ENCODE measurements at places on chromosomes 3 and 15.

- DNase-seq, result peak; percentile 82
These were observed 15.9 kb upstream of the SMAD3 start for GRCh38 chr15:67049351-67050044.

- peak; percentile 59 for DNase-seq
These were observed 7.3 kb downstream of the SSR3 start for GRCh38 chr3:156547637-156548036.

DNA sequence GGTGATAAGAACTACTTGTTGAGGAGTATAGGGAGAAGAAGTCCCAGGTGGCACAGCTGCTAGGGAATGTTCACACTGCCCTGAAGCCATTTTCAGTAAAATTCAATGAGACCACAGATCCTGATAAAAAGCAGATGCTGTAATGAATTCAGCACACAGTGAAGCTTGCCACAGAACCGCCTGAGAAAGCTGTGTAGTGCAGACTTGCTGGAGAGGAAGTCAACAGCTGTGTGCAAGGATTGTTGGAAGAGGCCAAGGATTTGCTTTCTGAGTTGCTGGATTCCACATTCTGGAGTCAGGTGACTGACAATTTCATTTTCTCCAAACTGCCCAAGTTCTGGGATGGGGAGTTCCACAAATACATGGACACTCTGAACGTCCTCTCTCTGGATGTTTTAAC, 70.9 kb downstream of the ANP32A start:
- DNase-seq, result no peak

DNA sequence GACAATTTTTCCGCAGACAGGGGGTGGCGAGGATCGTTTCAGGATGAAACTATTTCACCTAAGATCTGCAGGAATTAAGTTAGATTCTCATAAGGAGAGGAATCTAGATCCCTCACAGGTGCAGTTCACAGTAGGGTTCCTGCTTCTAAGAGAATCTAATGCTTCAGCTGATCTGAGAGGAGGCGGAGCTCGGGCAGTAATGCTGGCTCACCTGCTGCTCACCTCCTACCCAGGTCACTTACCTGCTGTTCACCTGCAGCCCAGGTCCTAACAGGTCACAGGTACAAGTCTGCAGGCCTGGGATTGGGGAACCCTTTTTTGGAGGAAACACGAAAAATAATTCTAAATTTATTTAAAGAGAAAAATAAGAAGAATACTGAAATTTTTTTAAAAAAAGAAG, 406.8 kb downstream of the MCTP2 start:
- DNase-seq, result no peak

DNA sequence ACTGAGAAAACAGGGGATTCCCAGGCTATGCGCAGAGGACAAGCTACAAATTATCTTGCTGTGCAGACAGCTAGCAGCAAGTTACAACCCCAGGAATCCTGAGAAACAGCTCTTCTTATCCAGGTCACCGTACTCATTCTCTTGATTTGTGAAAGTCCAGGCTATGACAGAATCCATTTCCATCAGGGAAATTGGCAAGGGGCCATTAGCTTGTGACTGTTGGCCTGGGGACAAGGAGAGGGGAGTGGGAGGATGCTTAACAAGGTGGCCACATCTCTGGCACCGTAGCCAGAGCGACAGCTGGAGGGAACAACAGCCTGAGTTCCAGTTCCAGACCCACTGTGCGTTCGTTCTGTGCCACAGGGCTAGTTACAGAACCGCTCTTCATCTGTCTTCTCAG, 44.9 kb upstream of the PLXNA1 start:
- DNase-seq, result no peak

- DNase-seq, result no peak
These were observed 25.9 kb downstream of the ADCY5 start for GRCh38 chr3:123423031-123423430.

GRCh38 chr3:151777880-151778279, 36.0 kb upstream of the AADAC start:
- no peak for DNase-seq

DNA sequence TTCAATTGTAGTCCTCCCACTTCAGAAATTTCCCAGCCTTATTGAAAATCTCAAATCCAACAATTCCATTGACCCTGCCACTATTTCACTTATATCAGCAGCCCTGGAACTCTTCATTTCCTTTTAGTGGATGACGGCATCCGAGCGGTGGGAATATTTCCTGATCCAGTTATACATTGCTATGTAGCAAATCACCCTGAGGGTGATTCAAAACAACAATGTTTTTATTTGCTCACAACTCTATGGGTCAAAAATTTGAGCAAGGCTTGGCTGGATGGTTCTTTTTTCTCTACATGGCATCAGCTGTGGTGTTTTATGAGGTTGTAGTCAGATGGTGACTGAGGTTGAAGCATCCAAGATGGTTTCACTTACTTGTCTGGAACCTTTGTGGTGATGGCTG, 70.5 kb downstream of the CHST2 start:
- no peak for DNase-seq

DNA sequence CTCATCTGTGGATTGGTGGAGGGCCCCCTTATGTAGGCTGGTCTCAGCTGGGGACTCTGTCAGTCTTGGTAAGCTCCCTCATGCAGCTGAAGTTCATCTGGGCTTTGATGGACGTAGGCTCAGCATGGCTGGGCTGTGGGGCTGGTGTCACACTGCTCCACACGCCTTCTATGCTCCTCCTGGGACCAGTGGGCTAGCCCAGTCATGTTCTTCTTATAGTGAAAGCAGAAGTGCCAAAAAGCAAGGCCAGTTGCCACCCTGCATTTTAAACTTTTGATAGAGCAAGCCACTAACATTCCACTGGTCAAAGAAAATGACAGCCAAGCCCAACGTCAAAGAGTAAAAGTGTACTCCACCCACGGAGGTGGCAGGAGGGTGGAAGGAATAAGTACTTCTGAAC, 165.5 kb downstream of the MEX3B start:
- DNase-seq, result no peak

DNA sequence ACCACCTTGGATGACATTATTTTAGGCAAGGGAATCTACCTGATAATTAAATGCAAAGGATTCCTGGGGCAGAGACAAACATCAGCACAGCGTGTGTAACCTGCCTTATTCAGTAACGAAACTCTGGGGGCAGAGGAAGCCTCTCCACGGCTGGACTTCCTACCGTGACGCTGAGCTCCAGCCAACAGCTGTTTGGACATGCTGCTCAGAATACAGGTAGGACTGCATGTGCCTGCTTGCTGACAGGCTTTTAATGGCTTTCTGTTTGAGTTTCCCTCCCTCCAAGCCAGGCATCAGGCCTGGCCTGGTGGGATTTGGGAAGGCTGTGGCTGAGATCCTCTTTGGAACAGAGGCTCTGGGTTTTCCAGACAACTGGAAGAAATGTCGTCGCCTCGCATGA, 150.6 kb downstream of the ADAMTS17 start:
- DNase-seq, result no peak

DNA sequence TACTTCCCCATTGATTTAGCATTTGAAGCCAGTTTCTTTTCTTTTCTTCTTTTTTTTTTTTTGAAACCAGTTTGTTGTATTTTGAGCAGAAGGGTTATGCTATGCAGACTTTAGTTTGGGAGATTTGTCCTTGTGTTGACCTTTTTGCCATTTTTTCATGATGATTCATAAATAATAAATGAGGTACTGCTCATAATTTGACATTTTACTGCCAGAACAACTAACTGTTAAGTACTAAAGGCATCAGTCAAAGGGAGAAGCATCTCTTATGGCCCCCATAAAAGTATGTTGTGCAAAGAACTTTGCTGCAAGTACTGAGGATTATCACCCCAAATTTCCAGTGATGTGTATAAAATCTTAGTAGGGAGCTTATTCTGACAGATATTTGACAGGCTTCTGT, 1.7 kb upstream of the GPR87 start:
- DNase-seq, result peak; percentile 31

DNA sequence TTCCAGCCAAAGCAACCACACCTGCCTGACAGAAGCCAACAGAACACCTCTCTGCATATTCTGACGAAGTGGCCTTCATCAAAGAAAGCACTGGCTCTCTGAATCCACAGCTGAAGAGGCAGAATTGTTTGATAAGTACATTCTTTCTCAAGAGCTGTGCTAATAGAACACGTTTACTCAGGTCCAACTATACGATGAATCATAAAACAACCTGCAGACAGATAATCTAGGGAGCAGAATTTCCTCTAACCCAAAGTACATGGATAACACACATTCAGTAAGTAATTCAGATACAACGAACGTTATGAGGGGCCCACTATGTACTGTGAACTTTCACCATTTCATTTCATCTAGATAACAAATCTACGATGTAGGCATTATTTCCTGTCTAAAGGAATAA, 25.4 kb downstream of the ALDH1A2 start:
- no peak for DNase-seq

- DNase-seq, result no peak
These were observed 53.2 kb upstream of the GATM start for GRCh38 chr15:45431511-45431910.

DNA sequence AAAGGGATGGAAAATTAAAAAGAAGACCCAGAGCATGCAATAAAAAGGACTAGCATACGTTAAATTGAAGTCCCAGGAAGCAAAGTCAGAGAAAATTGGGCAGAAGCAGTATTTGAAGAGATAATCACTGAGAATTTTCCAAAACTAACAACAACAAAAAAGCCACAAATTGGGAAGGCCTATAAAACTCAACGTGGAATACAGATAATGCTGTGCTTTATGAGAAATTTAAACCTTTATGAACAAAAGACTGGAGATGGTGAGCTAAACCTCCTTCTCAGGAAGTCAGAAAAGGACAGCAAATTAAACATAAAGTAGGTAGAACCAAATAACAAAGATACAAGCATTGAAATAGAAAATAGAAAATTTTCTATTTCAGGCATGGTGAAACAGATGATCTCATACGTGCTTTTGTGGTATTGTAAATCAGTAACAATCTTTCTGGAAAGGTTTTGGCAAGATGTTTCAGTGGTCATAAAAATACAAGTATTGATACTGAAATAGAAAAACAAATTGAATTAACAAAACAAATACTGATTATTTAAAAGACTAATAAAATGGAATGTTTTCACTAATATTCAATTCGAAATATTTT, 55.6 kb downstream of the LYSMD4 start:
- no peak for DNase-seq

DNA sequence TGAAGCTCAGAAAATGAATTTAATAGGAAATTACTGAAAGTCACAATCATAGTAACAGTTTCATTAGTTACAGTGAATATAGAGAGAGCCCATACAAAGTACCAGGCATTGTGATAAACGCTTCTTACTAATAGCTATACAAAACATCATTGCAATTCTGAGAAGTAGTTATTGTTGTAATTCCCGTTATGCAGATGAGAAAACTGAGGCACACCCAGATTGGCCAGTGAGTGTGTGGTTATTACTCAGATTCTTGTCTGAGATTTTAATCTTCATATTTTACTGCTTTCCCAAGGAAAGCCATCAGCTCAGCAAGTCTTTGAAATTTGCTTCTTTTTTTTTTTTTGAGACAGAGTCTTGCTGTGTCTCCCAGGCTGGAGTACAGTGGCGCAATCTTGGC, 14.3 kb downstream of the FLNB start:
- DNase-seq, result no peak

- DNase-seq, result no peak
These were observed 11.7 kb upstream of the PDCD6IP start for GRCh38 chr3:33786565-33787327.

GRCh38 chr3:193771653-193772421, 178.8 kb downstream of the OPA1 start:
- DNase-seq, result no peak

- DNase-seq, result no peak
These were observed 45.9 kb downstream of the ADAM10 start for GRCh38 chr15:58703610-58704009.

- no peak for DNase-seq
These were observed 18.1 kb downstream of the CX3CR1 start for GRCh38 chr3:39261726-39262125.

DNA sequence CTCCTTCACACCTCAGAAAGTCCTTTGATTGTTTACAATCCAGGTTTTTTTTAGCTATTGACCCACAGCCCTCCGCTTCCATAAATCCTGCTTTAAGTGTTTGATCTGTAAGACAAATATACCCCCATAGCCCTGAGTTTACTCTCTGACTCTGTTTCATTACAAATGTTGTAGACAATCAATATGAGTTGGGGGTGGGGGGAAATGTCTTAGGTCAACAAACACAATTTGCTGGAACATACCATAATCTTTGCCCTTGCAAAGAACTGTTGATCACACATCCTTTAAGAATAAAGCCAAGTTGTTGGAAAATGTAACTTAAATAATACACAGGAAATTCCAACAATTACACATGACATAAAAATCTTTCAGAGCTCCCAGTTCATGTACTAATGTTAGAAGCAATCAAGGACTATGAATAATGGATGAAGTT, 301.8 kb upstream of the SEMA6D start:
- peak; percentile 35 for DNase-seq

DNA sequence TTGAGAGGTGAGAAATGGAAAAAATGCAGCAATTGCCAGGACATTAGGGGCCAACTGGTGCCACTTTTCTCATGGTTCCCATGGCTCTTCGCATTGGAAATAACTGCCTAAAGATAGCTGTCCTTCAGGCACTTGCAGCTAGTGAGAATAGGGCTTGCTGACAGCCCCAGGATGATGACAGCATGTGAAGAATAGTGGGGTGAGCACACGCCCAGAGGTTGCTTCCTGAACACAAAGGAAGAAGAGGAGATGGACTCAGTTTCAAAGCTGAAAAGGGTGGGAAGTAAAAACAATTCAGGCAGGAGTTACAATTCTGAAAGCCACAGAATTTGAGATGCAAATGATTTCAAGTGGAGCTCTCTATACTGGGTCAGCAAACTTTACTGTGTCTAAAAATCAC, 45.6 kb downstream of the TNFAIP8L3 start:
- DNase-seq, result no peak

- DNase-seq, result no peak
These were observed 55.5 kb upstream of the SKIL start for GRCh38 chr3:170302008-170302407.

DNA sequence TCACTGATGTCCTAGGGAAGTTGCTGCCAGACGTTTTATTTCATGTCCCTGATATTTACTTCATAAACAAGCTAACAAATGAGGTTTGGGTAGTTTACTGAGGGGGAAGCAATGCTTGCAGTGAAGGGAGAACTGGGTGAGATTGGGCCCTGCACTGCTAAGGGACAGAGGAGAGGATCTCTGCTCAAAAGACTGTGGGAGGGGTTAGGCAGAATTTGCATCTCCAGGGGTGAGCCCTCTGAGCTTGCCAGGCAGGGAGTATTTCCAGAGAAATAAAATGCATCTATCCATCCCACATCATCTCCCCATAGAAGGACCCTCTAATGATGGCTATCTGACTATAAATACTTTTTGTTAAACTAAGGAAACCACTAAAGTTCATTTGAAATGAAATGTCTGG, 215.6 kb downstream of the CBLB start:
- no peak for DNase-seq

GRCh38 chr3:141307351-141308059, 60.8 kb upstream of the ZBTB38 start:
- no peak for DNase-seq

All from cardiac fibroblast (primary cell).